ENCODE measurements at places on chromosomes 5 and 9.

GRCh38 chr5:167684251-167684650, 607.2 kb upstream of the WWC1 start:
- no peak for DNase-seq

DNA sequence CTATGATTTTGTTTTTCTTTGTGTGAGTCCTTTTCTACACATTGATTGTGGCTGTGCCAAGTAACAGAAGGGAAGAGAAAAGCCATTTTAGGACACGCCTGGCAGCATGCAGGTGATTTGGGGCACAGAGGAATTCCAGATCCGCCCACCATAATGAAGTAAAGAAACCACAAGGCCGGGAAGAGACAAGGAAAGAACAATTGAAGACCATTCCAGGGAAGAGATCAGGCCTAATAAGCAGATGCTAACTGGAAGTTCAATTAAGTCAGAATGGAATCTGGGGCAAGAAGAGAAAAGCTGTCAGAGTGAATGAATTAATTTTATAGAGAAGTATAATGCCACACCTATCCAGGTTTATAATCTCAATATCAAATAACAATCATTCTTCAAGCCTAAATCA, 110.2 kb upstream of the ISL1 start:
- no peak for DNase-seq

GRCh38 chr5:115096034-115096769, 73.5 kb downstream of the TRIM36 start:
- no peak for DNase-seq

DNA sequence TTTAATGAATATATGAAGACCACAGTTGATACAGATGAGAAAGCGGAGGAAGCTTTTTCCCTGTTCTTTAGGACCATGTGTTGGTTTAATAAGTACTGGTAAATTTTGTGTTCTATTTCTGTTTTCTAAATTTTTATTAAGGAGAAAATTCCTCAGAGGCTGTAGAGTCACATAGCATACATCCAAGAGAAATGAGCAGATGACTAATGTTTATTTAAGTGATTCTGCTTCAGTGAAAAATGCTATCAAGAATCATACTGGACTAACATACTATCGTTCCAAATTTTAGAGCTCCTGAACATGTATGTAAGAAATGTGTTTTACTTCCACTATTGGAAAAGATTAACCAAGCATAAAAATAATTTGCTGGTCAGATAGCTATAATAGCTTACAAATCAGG, 115.0 kb downstream of the KIAA1958 start:
- DNase-seq: no peak

GRCh38 chr5:68884883-68885282, 208.9 kb upstream of the SLC30A5 start:
- no peak for DNase-seq
